ENCODE measurements at places on chromosomes 4 and X.

DNA sequence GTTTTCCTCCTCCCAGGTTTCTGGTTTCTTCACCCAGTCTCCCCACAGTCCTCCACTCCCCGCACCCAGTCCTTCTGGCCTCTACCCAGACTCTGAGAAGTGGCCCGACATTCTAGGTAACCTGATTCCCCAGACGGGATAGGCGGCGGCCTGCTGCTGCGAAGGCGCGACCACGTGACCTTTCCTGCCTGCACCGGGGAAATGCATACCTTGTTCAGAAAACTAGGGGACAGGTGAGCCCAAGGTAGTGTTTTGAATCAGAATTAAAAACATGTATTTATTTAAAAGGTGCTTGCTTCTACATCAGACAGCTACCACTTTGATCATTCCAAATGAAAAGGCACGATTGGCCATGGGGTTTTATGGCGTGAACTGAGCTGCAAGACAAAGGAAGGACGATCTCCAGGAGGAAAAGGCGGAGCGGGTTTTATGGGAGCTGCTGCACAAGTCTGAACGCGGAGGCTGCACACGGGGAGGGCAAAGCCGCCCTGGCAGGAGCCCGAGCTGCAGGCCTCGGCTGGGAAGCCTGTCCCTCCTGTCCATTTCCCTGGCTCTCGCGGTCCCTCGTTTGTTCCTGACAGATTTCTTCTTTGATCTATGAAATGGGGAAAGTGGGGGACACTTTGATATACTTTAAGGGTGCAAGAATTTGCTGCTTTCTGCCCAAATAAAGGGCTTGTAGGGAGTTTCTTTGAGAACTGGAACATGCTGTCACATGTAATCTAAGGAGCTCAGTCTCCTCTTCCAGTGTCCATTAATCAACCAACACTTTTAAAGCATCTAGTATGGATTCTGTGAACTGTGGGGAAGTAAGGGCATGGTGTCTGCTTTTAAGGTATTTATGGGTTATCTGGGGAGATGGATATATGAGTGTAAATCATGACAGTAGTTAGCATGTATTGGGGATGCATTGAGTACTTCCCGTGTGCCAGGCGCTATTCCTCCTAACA, 150.9 kb downstream of the SPRY1 start:
- DNase-seq, result no peak

- DNase-seq, result no peak
Observed at GRCh38 chrX:40988100-40988499, 97.1 kb upstream of the USP9X start.

GRCh38 chrX:12950851-12951594, 23.9 kb upstream of the TMSB4X start:
- no peak for DNase-seq

GRCh38 chr4:137609718-137610430, 77.6 kb upstream of the PCDH18 start:
- DNase-seq, result no peak

DNA sequence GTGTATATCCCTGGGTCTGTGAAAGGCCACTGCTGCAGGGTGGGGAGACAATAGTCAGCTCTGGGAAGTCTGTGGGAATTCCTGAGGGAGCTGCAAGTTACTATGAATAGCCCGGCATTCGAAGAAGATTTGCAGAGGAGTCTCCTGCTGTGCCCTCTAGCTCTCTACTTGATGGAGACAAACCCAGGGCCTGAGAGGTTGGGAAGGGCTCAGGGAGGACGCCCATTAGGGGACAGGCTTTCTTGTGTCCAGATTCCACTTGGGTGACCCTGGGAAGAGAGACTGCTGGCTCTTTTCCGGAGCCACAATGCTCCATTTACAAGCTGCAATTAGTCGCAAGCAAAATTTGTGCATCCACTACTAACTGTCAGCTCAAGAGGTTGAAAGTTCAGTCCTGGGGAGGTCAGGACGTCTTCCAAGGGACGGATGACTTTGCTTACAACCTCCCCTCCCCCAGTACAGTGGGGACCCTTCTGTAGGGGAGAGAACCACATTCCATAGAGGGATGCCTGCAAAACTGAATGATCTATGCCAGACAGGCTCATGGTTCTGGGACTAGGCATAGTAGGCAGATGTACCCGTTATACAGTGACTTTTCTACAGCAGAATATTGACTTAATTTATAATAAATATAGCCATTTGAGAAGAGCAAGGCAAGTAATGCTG, 48.2 kb upstream of the PHOX2B start:
- DNase-seq, result no peak

DNA sequence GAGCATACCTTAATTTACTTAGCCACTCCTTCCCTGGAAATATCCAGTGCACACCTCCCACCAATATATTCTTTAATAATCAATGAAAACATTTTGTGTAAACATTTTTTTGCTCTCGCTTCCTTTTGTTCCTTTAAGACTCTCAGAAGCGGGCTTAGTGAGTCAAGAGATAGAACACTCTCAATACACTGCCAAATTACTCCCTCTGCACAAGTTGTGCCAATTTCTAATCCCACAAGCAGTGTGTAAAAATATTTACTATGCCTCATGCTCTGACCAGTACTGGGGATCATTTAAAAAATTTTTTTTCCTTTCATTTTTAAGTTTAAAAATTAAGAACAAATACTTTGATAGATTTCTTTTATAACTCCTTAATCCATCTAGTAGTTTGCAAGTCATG, 5.1 kb downstream of the MORF4L2 start:
- no peak for DNase-seq

DNA sequence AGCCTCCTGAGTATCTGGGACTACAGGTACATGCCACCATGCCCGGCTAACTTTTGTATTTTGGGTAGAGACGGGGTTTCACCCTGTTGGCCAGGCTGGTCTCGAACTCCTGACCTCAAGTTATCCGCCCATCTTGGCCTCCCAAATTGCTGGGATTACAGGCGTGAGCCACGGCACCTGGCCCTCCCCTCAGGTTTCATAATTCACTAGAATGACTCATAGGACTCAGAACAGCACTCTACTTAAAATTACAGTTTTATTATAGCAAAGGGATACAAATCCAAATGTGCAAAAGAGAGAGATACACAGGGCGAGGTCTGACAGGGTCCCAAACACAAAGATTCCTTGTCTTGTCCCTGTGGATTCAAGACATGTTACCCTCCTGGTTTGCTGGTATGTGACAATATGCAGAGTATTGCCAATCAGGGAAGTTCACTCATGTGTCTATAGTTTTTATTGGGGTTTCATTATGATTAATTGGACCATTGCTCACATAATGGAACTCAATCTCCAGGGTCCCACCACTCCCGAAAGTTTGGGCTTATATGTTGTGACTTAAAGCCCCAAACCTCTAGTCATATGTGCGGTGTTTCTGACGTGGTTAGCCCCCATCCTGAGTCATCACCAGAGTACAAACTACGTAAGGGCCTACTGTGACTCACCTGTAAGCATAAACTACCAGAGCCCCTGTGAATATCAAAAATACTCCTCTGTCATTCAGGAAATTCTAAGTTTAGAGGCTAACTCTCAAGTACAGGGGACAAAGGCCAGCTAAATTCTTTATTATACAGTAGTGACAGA, 5.2 kb downstream of the YIPF6 start:
- DNase-seq, result no peak

DNA sequence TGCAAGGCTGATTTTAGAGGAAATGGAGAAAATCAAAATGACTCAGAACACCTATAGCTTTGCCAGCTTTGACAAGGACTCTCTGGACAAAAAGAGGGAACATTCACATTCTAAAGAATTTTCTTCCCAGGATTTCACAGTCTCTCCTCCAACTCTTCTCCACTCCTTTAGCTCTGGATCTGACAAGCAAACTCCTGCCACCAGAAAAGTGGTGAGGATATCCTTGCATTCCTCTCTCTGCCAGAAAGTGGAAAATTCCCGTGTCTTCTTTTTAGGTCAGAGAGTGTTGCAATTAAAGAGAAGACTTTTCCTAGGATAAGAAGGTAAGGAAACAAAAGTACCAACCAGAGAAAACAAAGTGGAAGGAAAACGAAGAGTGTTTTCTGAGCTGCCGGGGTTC, 16.1 kb upstream of the PDGFRA start:
- no peak for DNase-seq

DNA sequence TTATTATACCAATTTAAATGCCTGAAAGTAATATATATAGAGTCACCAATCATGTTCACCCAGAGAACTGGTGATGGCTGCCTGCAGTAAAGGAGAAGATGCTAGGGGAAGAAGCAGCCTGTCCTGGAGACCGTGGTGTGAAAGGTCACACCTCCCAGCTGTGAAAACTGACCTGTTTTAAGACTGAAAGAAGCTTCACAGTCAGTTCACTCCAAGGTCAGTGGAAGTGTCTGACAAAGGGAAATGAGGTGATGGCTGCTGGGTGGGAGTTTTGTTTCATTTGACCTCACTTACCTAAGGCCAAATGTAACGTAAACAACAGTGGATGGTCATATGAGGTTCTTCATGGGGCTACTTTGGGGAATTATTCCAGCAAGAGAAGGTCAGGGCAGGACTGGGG, 352.1 kb upstream of the GATB start:
- DNase-seq, result no peak

DNA sequence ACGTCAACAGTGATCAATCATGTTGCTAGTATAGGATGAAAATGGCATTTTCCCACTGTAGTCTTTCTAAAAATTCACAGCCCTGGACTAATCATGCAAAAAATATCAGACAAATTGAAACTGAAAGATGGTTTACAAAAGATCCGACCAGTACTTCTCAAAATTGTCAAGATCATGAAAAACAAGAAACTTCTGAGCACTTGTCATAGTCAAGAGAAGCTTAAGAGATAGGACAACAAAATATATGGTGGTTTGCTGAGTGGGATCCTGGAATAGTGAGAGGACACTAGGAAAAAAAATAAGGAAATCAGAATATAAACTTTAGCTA, 101.1 kb downstream of the NAA11 start:
- no peak for DNase-seq

- DNase-seq, result no peak
Observed at GRCh38 chr4:54495091-54495490, 162.7 kb upstream of the KIT start.

DNA sequence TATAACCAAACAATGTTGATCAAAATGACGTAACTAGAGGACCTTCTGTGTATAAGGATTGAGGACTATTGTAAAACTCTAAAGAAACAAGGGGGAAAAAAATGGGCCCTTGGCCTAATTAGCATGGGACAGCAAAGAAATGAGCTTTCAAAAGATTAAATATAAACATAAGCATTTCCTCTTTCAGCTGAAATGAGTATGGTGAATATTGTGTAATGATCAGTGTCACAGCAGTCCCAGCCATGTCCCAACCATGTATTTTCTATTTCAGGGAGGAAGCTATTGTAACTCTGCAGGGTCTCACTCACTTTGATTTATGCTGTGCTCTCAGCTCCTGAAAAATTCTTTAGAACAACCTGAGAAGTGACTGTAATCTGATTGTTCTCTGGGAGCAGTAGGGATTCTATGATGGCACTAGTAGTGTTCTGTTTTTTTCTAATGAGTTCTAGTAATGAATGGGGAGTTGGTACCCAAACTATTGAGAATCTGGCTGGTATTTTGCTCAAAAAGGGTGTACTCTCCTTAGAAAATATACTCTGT, 25.8 kb downstream of the ANXA10 start:
- no peak for DNase-seq
